ENCODE measurements at places on chromosomes 1 and 21. TPM values are rescaled to one million over a fixed set of nuclear protein-coding genes. Genes with fewer than 3 reads are reported as not detected.

Gene AMY2A
- total RNA-seq = not detected

Gene IL22RA1
- not detected for total RNA-seq

Gene OR2T11
- total RNA-seq = not detected

Gene TTLL10
- 2.5 TPM for total RNA-seq

Gene FCGR1A
- total RNA-seq = 0.30 TPM

Gene LMNA
- 1,908 TPM for total RNA-seq

Gene ZNF695
- total RNA-seq = not detected

Gene NT5C1A
- 0.31 TPM for total RNA-seq

GRCh38 chr1:95252422-95252821, 18.4 kb downstream of the RWDD3 start:
- H3K4me3 ChIP-seq = no peak overlapping the region
- H3K4me1 ChIP-seq = no peaks in the 10 kb centered on the region
- no peak for DNase-seq

- peak; percentile 38 for DNase-seq
- peak overlapping the region; percentile 82 for H3K4me3 ChIP-seq
- H3K36me3 ChIP-seq = no peaks in the 10 kb centered on the region
- H3K27ac ChIP-seq = peak overlapping the region; percentile 96
- H3K27me3 ChIP-seq = no peaks in the 10 kb centered on the region
Observed at GRCh38 chr1:6358757-6359201, 34.8 kb downstream of the ACOT7 start.

DNA sequence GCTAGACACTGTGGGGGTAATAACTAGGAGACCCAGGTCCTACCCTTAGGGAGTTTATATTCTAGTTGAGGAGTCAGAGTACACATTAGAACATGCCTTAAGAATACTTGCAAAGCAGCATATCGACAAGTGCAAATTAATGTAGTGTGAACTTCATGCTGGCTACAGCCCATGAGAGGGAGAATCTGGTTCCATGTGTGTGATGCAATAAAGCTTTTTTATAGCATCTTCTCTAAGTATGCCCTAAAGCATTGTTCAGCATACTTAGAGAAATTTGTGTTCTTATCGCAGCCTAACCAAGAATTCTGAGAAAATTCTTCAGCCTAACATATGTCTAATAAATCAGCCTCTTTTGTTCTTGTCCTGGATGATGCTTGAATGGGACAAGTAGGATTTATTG, 95.5 kb downstream of the SDCCAG8 start:
- H3K36me3 ChIP-seq = peaks cover 6% of the 10 kb centered on the region
- H3K4me1 ChIP-seq = peaks cover 17% of the 10 kb centered on the region
- no peak overlapping the region for H3K4me3 ChIP-seq
- no peak overlapping the region for H3K27ac ChIP-seq

DNA sequence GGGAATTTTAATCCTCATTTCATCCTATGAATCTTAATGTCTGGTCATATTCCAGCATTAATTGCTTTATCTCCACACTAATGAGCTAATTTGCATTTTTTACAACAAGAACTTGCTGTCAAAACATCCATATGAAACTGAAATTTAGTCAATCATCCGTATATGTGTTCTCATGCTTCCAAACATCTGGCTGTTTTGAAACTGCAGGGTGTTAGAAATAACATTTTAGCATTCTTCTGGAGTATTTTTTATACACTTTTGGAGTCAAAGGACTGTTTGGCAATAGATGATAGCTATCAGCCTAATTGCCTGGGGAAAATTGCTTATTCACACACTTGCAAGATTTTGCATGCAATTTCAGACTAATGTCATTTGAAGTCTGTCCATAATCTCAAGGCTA, 1639.3 kb downstream of the KCNT2 start:
- H3K4me1 ChIP-seq = no peaks in the 10 kb centered on the region
- H3K36me3 ChIP-seq = no peaks in the 10 kb centered on the region
- DNase-seq = no peak
- H3K27ac ChIP-seq = no peak overlapping the region
- H3K27me3 ChIP-seq = no peaks in the 10 kb centered on the region
- no peak overlapping the region for H3K4me3 ChIP-seq

- no peak overlapping the region for H3K4me3 ChIP-seq
- H3K36me3 ChIP-seq = no peaks in the 10 kb centered on the region
- H3K27ac ChIP-seq = no peak overlapping the region
- H3K27me3 ChIP-seq = peaks cover 5% of the 10 kb centered on the region
- no peak for DNase-seq
Observed at GRCh38 chr1:196308176-196308575, 300.1 kb downstream of the KCNT2 start.

GRCh38 chr1:98651116-98651632, 10.3 kb upstream of the SNX7 start:
- H3K36me3 ChIP-seq = no peaks in the 10 kb centered on the region
- no peak for DNase-seq
- no peak overlapping the region for H3K27ac ChIP-seq
- H3K4me1 ChIP-seq = no peaks in the 10 kb centered on the region

GRCh38 chr1:15430787-15431570, 7.3 kb upstream of the CTRC start:
- H3K36me3 ChIP-seq = peaks cover 5% of the 10 kb centered on the region
- H3K27me3 ChIP-seq = no peaks in the 10 kb centered on the region
- DNase-seq = peak; percentile 64
- H3K4me3 ChIP-seq = peak overlapping the region; percentile 75

DNA sequence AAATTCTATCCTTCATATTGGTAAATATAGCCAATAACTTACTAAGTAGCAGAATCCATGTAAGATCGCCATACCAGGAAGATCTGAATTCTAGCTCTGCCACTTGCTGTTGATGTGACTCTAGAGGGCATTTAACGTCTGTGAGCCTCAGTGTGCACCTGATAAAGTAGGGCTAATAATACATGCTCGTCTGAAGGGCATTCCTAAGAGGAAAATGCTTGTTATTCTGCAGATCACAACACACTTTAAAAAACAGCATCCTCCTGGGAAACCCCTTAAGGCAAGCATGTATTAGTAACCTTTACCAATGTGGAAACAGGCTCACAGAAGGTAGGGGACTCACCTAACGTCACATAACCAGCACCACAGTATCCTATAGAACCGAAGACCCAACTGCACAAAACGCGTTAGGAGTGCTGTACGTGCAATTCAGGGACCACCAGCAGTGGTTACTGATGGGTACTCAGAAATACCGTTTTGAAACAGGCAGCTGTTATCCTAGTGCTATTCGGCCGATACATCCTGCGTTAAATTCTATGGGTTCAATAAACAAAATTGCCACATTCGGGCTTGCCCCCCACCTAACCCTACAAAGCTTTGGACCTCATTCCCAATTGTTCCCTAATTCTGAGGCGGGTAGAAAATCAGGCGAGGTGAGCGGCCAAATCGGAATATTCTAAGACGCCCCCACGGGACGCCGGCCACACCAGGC, 758 bp downstream of the DEPDC1 start:
- peak overlapping the region; percentile 59 for H3K27ac ChIP-seq
- peaks cover 5% of the 10 kb centered on the region for H3K27me3 ChIP-seq
- H3K4me3 ChIP-seq = peak overlapping the region; percentile 90

GRCh38 chr1:240533154-240533780, 78.7 kb downstream of the GREM2 start:
- peaks cover 10% of the 10 kb centered on the region for H3K36me3 ChIP-seq
- H3K27me3 ChIP-seq = no peaks in the 10 kb centered on the region
- no peak overlapping the region for H3K4me3 ChIP-seq

DNA sequence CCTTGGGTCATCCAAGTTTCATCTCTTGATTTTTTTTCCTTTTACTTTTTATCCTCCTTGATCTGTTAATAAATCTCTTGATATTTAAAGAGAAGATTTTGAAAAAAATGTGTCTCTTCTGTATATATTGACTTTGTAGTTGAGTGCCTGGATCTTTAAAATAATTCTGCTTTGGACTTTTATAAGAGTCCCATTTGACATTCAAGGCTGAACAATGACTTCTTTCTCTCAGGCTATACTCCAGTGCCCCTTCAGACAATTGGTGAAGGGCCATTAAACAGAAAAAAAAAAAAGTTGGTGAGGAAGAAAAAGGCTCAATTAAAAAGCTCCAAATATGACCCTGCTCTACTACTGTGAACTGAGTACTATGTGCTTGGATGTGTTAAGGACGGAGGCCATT, 40.9 kb upstream of the CITED4 start:
- H3K36me3 ChIP-seq = no peaks in the 10 kb centered on the region
- no peak overlapping the region for H3K4me3 ChIP-seq
- no peak overlapping the region for H3K27ac ChIP-seq
- no peaks in the 10 kb centered on the region for H3K27me3 ChIP-seq
- H3K4me1 ChIP-seq = no peaks in the 10 kb centered on the region

- peak overlapping the region; percentile 62 for H3K27ac ChIP-seq
- peaks cover 22% of the 10 kb centered on the region for H3K4me1 ChIP-seq
- no peaks in the 10 kb centered on the region for H3K27me3 ChIP-seq
- H3K36me3 ChIP-seq = peaks cover 7% of the 10 kb centered on the region
- no peak overlapping the region for H3K4me3 ChIP-seq
Observed at GRCh38 chr21:45139473-45139872, 65.1 kb downstream of the ADARB1 start.

DNA sequence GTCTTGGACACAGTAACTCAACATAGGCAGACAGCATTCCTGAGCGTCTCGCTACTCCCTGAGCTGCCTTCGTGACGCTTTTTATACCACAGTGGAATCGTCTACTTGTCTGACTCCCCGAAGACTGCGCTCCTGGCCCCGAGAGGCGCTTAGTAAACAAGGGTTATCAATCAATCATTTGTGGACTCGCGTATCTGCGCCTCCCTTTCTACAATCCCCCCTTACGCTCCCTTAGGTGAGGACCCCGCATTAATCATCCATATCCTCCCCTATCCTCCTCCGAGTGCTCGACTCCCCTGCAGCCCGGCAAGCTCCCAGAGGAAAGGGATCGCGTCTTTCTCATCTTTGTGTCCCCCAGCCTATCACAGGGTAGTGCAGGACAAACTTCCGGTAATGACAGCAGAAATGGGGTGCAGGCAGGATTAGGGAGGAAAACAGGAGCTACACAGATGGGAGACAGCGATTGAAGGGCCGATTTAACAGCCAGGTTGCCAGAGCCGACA, 522 bp downstream of the TMEM59 start:
- DNase-seq = peak; percentile 15
- H3K27ac ChIP-seq = no peak overlapping the region
- H3K36me3 ChIP-seq = peaks cover 6% of the 10 kb centered on the region

DNA sequence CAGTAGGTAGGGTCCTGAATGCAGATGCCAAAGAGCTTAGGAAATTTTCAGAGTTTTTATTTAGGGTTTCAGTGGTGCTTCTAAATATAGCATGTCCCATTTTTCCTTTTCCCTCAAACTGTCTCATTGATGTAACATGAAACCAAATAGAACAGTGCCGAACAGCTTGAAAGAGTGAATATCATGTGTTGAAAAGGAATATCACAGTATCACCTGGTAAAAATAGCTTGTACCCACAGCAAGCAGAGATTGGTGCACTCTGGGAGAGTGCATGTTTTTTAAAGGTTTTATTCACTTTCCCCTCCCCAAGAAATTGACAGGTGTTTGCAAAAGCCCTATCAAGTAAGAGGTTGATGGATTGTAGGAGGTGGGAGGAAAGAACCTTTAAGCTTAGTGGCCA, 41.9 kb upstream of the ELAVL4 start:
- peaks cover 4% of the 10 kb centered on the region for H3K27me3 ChIP-seq
- no peaks in the 10 kb centered on the region for H3K36me3 ChIP-seq
- no peak for DNase-seq
- no peak overlapping the region for H3K27ac ChIP-seq
- no peak overlapping the region for H3K4me3 ChIP-seq

- H3K27ac ChIP-seq = no peak overlapping the region
- H3K4me3 ChIP-seq = no peak overlapping the region
- H3K4me1 ChIP-seq = peaks cover 13% of the 10 kb centered on the region
- peaks cover 4% of the 10 kb centered on the region for H3K36me3 ChIP-seq
Observed at GRCh38 chr1:30856260-30856790, 52.2 kb downstream of the SDC3 start.

- H3K36me3 ChIP-seq = no peaks in the 10 kb centered on the region
- H3K27ac ChIP-seq = no peak overlapping the region
- no peaks in the 10 kb centered on the region for H3K4me1 ChIP-seq
- DNase-seq = no peak
- H3K4me3 ChIP-seq = no peak overlapping the region
- H3K27me3 ChIP-seq = peaks cover 6% of the 10 kb centered on the region
Observed at GRCh38 chr1:175725684-175726083, 17.7 kb downstream of the TNR start.

DNA sequence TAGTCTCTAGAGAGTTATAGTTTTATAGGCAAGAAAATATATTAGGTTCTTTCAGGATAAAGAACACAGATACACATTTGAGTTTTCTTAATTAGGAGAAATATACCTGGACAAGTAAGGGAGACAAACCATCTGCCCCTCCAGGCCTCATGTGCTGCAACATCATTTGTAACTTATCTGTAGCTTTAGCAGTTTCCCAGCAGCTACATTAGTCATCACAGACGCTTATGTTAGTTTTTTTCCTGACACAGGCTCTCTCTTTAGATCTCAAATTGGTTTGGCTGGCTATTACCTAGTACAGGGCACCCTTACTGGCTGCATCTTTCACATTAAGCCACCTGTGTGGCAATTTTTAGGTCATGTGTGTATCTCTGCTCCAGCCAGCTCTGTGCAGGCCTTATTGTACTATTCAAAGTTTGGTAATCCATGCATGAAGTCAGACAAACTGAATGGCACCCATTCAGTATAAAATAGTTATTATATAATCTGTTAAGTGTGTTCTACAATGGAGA, 25.9 kb downstream of the GNPAT start:
- H3K27me3 ChIP-seq = no peaks in the 10 kb centered on the region
- H3K4me3 ChIP-seq = no peak overlapping the region
- peaks cover 20% of the 10 kb centered on the region for H3K36me3 ChIP-seq
- H3K27ac ChIP-seq = no peak overlapping the region
- H3K4me1 ChIP-seq = no peaks in the 10 kb centered on the region
- no peak for DNase-seq

DNA sequence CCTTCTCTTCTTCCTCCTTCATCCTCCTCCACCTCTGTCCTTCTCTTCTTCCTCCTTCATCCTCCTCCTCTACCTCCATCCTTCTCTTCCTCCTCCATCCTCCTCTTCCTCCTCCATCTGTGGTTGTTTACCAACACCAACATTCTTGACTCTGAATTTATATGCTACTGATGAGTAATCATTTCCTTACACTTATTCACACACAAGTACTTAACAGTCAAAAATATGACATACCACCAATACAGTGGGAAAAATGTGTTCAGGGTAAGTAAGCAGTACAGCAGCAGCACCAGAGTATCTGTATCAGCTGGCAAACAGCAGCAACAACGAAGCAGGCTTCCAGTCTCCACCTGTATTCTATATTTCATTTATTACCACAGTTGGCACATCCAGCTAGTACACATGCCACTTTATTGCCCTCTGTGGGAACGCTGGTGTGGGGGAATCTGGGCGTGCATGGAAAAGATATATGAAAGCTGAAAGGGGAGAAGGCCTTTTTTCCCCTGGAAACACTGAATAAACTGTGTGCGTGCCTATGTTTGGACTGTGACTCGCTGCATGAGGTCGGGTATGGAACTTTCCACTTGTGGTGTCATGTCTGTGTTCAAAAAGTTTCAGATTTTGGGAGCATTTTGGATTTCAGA, 16.0 kb downstream of the ADSS2 start:
- no peak for DNase-seq
- peaks cover 3% of the 10 kb centered on the region for H3K36me3 ChIP-seq
- H3K27ac ChIP-seq = peak overlapping the region; percentile 74
- peaks cover 22% of the 10 kb centered on the region for H3K4me1 ChIP-seq
- H3K27me3 ChIP-seq = no peaks in the 10 kb centered on the region

GRCh38 chr21:45356251-45356650, 48.7 kb upstream of the COL18A1 start:
- peaks cover 7% of the 10 kb centered on the region for H3K4me1 ChIP-seq
- H3K27ac ChIP-seq = no peak overlapping the region
- H3K27me3 ChIP-seq = peaks cover 40% of the 10 kb centered on the region
- no peak for DNase-seq
